ENCODE measurements at places on chromosomes 13 and 19.

GRCh38 chr19:1261538-1261797 is 7.7 kb upstream of the CIRBP start:
- DNase-seq = no peak

DNA sequence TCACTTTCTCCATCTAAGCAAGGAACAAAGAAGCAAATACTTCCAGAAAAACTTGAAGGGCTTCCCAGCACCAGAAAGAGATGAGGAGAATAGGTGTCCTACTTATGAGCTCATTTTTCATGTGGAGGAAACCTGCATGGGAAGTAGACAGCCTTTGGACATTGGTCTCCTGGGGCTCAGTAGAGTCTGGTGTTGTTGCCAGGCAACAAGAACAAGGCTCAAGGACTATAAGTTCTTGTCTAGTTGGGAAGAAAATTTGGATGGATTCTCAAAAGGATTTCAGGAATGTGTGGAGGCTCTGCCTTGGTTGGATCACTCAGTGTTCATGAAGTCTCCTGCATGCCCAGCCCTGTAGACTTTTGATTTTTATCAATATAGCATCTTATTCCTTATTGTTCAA is 84.5 kb downstream of the MBNL2 start:
- DNase-seq = no peak

DNA sequence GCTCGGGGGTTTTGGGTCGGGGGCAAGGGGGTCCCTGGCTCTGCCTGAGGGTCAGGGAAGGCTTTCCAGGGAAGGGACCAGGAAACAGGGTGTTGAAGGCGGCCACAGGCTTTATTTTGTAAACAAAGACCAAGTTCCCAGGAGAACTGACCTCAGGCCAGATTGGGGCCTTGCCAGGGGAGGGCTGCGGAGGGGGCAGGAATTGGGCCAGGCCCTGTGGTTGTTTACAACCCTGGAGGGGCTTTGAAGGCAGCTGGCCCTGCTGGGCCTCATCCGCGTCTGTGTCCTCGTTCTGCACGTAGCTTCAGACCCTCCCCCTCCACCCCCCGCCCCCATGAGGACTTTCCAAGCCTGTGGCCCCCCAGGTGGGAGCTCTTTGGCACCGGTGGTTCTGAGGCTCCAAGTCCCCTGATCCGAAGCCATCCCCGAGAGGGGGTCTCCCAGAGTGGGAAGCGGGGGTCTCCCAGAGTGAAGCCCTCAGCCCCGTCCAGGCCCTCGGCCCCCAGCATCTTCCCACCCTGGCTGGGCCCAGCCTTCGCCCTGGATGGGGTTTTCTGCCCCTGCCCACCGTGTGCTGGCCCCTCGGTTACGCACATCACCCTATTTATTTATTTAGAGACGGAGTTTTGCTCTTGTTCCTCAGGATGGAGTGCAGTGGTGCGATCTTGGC is 13.5 kb upstream of the BSG start:
- DNase-seq = no peak

GRCh38 chr13:93778548-93778947 is 551.9 kb downstream of the GPC6 start:
- DNase-seq = no peak

DNA sequence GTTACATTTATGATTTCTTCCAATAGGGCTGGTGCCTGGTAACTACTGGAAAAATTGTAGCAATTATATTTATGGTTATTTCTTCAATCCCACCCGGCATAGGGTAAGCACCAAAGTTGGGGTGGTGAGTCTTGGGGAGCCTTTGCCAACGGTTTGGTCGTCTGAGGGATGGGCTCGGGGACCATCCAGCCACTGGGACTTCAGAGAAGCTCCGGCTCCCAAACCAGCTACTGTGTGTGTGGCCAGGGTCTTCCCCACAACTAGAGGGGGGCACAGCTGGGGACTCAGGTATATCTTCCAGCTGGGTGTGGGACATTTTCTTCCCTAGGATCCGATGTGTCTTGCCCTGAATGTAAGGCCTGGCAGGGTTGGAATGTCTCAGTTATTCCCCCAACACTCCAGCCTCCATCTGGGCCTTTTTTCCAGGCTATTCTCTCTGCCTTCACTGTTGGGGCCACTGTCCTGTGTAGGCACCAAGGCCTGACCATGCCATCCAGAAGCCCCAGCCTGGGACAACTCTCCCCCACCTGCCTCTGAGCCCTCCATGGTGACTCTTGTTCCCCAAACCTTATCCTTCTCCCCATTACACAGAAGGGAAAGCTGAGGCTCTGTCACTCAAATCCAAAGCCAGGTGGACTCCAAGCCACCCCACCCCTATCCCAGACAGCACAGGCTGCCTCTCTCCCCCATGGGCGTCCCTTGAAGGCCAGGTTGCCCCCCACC is 1.1 kb upstream of the IFI30 start:
- no peak for DNase-seq

DNA sequence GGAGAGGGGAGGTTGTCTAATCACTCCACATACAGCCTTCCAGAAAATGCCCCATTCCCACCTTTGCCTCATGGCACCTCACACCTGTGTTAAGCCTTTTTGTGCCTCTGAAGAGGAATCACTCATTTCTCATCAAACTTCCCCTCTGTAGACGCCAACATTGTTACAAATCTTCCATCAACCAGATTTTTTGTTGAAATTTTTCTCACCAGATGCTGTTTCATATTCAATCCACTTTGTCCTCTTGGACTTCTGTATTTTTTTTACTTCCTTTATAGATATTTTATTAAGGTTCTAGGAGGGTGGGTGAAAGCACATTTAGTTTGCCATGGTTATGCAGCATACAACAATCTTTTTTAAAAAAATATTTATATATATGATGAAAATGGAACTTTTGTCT is 74.0 kb downstream of the RUBCNL start:
- DNase-seq = no peak

DNA sequence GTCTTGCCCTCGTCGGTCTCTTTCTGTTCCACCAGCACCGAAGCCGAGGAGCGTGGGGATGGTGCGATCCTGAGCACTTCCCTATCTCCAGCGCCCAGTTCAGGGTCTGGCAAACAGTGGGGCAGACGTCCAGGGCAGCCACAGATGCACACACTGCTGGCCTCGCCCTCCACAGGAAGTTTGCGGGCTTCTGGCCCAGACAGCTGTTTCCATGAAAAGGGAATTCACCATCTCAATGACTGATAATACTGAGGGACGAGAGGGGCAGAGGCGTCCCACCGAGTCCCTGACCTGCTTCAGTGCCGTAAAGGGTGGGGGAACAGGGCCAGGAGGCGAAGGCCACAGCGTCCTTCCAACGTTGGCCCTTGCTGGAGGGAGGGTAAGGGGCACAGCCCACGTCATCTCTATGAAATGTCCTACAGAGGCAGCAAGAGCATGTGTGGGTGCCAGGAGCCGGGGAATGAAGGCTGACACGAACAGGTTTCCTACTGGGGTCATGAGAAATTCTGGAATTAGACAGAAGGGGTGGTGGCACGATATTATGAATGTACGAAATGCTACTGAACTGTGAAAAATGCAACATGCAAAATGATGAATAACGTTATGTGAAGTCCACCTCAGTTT is 19.5 kb downstream of the SHC2 start:
- no peak for DNase-seq

DNA sequence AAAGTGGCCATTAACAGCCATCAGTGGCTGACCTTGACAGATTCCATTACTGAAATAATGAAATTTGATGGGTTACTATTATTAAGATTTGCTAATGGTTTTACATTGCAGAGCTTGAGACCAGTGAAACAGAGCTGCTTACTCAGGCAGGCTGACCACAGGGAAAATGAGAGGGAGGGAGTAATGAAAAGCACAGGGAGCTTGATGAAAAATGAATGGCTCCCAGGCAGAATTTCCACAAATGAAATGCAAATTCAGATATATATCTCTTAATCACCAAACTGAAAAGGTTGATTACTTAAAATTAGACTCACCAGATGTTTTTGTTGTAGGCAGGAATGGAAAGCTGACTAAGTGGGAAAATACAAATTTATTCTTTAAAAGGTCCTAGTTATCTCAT is 36.1 kb downstream of the HTR2A start:
- DNase-seq = no peak
